ENCODE measurements at places on chromosomes 13 and 19.

GRCh38 chr13:69580255-69580654, 527.4 kb upstream of the ATXN8OS start:
- DNase-seq: no peak

DNA sequence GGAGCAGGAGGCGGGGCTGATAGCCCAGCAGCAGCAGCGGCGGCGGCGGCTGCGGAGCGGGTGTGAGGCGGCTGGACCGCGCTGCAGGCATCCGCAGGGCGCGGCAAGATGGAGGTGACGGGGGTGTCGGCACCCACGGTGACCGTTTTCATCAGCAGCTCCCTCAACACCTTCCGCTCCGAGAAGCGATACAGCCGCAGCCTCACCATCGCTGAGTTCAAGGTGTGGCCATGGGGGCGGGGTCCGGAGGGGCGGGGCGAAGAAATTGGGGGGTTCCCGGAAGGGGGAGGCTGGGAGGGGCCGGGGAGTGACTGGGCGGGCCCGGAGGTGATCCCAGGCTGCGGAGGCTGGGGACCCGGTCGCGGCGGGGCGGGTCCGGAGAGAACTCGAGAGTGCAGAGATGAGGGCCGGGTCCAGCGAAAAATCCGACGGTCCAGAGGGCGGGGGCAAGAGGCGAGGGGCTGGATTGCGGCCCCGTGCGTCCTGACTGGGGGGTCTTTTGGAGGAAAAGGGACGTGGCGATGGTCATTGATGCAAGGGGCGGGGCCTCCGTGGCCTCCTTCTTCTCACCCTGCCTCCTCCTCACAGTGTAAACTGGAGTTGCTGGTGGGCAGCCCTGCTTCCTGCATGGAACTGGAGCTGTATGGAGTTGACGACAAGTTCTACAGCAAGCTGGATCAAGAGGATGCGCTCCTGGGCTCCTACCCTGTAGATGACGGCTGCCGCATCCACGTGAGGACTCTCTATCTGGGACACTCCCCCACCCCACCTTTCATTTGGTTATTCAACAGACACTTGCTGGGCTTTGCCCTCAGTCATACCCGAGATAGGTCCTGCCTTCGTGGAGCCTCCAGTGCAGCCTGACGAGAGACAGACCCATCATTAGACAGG, at the start of gene TBCB:
TBCB (plus strand) TSS at position 16 of the 891 bp plus-strand sequence; CDS start at position 109, 93 bp downstream.
- peak; percentile 91 for DNase-seq

DNA sequence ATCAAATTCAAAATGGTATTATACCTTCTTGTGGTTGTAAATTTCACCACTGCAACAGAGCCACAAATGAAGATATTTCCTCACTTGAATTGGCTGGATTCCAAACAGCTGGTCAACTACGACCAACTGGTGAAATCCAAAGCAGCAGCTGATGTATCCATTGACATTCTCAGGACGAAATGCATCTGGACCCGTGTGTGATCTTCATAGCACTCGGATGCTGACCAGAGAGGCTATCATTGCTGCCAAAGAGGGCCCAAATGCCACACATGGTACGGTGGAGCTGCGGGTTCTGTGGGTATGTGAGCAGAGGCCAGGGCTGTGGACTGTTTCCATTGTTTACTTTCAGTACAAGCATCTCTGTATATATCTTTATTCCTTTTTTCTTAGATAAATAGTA, 25.6 kb upstream of the PCCA start:
- DNase-seq: no peak

GRCh38 chr13:111940892-111941291, 126.1 kb upstream of the SOX1 start:
- DNase-seq: no peak

DNA sequence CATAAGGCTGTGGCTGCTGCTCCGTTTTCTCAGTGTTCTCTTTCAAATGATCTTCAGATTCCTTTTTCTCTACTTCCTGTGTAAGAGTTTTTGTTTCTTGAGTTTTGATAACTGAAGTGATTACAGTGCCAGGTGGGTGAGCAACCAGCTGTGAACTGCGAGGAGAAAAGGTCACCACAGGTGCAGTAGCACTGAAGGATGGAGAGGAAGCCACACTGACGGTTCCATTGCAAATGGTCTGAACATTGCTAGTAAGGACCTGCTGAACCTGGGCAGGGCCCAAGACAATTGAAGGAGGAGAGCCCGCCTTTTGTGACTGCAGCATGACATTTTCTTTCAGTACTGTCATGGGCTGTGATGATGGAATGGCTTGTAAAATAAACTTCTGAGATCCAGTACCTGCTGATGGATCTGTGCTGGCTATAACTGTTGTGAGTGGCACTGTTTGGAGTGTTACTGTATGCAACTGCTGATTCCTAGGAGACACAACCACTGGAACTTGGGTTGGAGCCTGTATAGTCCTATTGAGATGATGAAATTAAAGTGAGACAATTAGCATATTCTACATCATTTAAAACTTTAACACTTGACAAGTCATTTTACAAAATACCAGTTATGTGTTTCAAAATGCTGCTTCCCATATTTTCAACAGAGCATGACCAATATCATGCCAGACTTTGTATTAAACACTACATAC, 85.5 kb downstream of the ELF1 start:
- DNase-seq: peak; percentile 28

DNA sequence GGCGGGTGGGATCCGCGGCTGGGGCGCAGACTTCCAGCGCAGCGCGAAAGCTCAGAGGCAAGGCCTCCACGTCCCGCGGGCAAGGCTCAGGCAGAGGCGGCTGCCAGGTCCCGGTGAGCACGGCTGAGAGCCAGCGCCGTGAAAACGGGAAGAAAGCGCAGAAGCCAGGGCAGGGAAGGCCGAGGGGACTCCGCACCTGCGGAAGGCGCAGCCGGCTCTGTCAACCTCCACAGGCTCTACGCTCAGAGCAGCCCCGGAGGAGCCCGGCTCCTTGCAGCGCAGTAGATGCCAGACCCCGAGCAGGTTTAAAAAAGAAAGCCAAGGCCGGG, 131.0 kb downstream of the RNF17 start:
- DNase-seq: no peak

- DNase-seq: peak; percentile 85
Measured at GRCh38 chr19:19554074-19555023, 16.3 kb downstream of the CILP2 start.

DNA sequence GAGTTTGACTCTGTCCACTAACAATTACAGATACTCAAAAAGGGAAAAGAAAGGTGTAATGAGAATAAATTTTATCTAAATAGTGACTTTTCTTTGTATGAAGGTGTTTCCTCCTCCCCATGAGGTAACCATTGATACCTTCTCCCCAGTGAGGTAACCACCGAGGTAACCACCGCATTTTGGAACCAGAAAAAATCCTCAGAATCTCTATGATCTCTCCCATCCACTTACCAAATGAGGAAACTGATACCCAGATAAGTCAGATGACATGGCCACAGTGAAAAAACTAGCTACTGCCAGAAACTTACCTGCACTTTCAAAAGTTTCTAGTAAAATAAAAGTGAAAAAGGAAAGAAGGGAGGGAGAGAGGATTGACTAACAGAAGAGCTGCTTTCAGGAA, 124.0 kb upstream of the FNDC3A start:
- DNase-seq: no peak

DNA sequence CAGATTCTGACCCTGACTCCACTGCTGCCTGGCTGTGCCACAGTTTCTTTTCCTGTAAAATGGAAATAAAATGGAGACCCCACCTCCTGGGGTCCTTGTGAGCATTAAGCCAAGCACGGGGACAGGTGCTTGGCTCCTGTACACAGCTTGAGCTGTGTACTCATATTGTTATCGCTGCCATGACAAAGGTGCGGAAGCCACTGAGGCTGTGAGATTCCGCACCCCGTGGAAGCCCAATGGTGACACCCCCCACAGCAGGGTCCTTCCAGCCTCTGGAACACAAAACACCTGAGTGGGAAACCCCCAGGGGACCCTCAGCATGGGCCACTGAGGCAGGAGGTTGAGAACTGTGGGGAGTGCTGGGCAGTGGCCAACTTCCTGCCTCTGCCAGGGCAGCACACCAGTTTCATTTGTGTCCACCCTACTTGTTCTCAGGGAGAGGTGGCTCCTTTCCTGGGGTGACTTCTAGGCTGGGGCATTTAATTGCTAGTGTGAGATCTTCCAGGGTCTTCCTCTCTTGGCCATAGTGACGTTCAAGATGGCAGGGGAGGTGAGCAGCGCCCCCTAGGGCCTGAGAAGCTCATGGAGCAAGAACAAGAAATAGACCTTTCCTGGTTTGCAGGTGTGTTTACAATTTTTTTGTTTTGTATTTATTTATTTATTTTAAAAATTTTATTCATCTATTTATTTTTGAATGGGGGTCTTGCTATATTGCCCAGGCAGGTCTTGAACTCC, 5.4 kb upstream of the JSRP1 start:
- DNase-seq: no peak

GRCh38 chr13:113299951-113300350, 2.9 kb downstream of the LAMP1 start:
- DNase-seq: peak; percentile 51

DNA sequence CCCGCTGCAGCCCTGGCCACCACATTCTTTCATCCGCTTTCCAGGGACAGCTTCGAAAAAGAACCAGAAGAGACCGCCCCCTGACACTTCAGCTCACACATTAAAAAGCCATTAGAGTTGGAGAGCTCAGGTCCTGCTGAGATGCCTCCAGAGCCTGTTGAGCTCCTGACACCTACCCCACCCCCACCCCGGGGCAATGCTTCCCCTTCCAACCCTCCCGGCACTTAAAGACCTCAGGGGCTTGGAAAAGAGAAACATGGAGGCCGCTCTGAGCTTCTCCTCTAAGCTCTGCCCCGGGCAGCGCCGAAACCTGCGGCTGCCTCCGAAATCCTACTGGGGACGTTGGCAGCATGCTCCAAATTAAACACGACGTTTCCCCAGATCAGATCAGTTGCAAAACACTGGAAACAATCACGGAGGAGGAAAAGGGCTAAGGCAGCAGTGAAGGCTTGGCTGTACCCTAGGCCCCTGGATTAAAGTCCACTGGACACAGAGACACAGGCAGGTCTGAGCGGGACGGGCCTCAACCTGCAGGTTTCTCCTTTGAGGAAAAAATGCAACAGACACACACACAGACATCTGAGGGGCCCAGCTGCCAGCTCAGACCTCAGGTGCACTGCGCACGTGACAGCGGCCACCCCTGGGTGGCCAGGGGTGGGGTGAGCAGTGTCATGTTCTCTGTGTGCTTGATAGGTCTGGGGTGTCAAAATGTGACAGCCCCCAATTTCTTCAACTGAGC, 9.6 kb downstream of the SH3GL1 start:
- DNase-seq: no peak

Data from GM10248 (cell line).